IgD-negative memory B cell (primary cell): ENCODE measurements at places on chromosomes 11 and 22. TPM values are rescaled to one million over a fixed set of nuclear protein-coding genes. Genes with fewer than 3 reads are reported as not detected.

The RIMBP3B gene
- 0.16 TPM for polyA plus RNA-seq

The PIH1D2 gene
- polyA plus RNA-seq, result not detected

The WBP2NL gene
- 1.3 TPM for polyA plus RNA-seq

The SLCO2B1 gene
- polyA plus RNA-seq, result not detected

The OR8D4 gene
- polyA plus RNA-seq, result not detected

The MTMR3 gene
- polyA plus RNA-seq, result 15.0 TPM

The DBX1 gene
- not detected for polyA plus RNA-seq

The AQP11 gene
- polyA plus RNA-seq, result 0.48 TPM

The P2RX3 gene
- not detected for polyA plus RNA-seq

The KIAA1671 gene
- polyA plus RNA-seq, result not detected

The PAAF1 gene
- 16.8 TPM for polyA plus RNA-seq

The CHRM1 gene
- not detected for polyA plus RNA-seq

The ANKK1 gene
- not detected for polyA plus RNA-seq

The PPFIA1 gene
- polyA plus RNA-seq, result 13.7 TPM

The OR5T2 gene
- polyA plus RNA-seq, result not detected

The MLC1 gene
- polyA plus RNA-seq, result 0.08 TPM

The BLID gene
- not detected for polyA plus RNA-seq

The MAPK8IP2 gene
- polyA plus RNA-seq, result not detected

The XKR3 gene
- polyA plus RNA-seq, result not detected
